ENCODE measurements at places on chromosomes 7 and 10.

GRCh38 chr10:51007781-51008180 is 66.5 kb upstream of the PRKG1 start:
- DNase-seq, result no peak

GRCh38 chr7:40701836-40702551 is 567.2 kb downstream of the SUGCT start:
- DNase-seq, result no peak

DNA sequence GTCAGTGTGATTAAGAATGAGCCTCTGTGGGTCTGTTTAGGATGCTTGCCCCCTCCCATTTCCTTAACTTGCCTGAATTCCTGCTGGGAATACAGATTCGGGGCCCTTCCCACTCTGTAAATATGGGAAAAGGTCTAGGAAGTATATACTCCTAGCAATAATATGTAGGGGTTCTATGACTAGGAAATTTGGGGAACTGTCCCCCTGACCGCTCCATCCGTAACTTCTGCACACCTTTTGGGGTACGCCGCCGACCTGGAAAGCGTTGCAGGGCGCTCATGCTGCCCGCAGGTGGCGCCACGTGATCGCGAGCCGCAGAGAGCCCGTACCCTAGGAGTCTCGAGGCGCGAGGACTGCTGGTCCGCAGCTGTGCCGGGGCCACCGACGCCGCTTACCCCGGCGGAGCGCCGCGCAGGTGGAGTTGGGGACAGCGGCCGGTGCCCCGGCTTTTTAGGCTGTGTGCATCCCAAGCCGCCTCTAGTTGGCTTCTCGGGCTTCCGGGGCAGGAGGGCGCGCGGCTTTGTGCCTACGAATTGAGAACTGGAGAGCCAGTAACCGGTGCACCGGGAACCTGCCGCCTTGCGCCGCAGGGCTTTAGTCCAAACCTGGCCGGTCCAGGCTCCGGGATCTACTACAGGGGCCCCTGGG is 656 bp upstream of the CNNM2 start:
- peak; percentile 39 for DNase-seq

DNA sequence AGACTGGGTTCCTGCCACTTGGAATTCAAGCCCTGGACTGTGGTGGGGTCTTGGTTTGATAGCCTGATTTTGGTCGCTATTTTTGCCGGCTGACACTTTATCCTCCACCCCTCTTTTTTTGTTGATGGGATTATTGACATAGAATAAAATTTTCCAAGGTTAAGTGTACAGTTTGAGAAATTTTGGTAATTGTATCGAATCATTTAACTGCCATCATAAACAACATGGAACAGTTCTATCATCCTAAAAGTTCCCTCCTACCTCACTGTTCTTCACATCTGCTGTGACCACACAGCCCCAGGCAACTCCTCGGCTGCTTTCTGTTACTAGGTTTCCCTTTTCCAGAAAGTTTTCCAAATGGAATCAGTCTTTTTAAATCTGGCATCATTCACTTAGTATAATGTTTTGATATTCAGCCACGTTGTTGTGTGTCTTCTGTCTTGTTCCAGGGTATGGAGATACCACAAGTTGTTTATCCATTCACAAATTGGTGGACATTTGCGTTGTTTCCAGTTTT is 50.6 kb upstream of the STEAP1B start:
- DNase-seq, result no peak

- no peak for DNase-seq
Measured at GRCh38 chr7:120272261-120272660, 714 bp upstream of the KCND2 start.

DNA sequence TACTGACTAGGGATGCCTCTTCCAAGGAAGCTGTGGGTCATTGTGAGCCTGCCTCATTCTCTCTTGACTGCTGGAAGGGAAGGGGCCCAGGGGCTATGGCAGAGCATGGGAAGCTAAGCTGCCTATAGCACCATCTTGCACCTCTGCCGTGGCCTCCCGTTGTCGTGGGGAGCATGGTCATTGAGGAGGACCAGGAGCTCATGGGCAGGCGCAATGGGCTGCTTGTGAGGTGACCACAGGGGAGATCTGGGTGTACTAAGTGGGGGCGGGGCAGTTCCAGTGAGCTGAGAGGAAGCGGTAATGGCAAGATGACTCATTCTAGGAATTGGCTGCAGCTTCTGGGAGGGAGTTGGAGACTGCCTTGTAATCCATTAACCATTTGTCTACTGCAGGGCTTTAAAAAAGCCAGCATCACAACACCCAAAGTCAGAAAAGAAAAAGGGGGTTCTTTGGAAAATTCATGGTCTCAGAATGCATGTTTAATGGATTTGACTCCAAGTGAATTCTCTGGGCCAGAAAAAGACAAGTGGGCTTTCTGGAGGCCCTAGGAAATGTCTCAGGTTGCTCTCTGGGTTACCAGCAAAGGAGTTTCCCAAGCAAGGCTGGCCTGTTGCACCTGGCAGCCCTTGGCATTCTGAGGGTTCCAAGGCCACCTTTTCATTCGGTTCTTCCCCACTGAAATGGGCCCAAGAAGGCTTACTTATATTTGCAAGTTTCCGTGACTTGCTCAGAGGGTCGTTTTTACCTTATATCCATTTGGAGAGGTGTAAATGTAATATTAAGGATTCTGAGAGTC is 3.6 kb downstream of the DUSP5 start:
- peak; percentile 89 for DNase-seq

DNA sequence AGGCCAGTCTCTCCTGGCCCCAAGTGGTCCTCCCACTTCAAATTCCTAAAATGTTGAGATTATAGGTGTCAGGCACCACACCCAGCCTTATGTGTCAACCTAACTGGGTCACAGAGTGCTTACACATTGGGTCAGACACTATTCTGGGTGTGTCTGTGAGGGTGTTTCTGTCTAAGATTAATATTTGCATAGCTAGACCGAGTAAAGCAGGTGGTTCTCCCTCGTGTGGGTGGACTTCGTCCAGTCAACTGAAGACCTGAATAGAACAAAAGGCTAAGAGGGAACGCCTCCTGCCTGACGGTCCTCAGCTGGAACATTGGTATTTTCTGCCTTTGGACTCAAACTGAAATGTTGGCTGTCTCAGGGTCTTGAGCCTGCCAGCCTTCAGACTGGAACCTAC is 11.5 kb downstream of the PPIF start:
- DNase-seq, result no peak

DNA sequence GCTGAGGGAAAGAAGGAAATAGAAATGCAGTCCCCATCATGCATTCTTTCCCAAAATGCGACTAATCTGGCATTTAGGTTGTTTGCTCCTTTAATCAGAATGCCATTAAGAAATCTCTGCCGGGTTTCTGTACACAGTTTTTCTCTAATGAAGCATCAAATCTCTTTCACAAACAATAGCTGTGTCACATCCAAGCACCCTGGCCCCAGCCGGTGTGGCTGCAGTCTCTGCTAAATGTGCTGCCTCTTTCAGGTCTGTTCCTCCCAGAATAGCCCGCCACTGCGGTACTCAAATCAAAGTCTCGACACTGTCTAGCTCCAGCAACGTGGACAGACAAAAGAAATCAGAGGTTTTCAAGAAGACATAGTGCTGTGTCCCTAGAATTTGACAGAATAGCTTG is 343.8 kb downstream of the KCNMA1 start:
- no peak for DNase-seq

GRCh38 chr10:19111501-19112267 is 63.1 kb downstream of the MALRD1 start:
- no peak for DNase-seq

DNA sequence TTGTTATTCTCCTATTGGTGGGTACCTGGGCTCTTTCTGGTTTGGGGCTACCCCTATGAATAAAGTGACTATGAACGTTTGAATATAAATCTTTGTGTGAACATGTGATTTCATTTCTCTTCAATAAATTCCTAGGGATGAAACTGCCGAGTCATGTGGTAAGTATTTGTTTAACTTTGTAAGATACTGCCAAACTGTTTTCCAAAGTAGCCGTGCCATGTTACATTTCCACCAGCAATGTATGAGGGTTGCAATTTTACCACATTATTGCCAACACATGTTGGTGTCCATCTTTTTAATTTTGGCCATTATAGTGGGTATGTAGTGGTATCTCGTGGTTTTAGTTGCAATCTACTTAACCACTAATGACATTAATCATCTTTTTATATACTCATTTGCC is 94.7 kb downstream of the ZNRF2 start:
- DNase-seq, result no peak

DNA sequence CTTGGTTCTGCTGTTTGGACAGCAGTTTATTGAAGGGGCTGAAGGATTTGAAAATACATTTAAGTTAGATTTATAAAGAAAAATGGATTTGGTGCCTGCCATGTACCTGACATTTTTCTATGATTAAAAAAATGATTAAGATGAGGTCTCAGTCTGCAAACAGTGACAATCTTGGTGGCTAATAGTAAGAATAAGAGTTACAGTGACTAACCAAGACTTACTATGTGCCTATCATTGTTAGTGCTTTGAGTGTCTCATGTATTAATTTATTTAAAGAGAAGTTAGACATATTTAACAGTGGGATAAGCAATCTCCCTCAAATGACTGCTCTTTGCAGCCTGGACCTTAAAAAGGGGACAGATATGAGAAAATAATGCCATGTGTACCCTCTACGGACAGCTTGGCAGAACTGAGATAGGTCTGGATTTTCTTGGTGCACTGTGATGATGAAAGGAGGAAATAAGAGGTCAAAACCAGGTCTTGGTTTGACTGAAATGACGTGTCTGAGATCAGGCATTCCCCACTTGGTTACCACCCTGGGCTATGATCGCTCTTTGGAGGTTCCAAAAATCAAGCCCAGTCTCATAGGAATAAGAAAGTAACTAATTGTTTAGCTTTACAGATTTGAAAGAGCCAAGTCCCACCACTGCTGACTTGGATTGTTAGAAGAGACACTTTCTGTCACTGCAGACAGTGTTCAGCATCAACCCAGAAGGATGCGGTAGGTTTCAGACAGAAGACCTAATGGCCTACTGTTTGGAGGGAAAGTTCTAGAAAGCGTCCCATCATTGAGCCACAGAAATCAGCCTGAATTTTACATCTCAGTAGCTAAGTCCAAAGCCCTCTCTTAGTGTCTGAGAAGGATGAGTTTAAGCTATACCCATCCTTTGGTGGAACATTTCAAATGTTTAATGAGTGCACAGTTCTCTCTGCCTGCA is 2.1 kb downstream of the CASP7 start:
- DNase-seq, result no peak

DNA sequence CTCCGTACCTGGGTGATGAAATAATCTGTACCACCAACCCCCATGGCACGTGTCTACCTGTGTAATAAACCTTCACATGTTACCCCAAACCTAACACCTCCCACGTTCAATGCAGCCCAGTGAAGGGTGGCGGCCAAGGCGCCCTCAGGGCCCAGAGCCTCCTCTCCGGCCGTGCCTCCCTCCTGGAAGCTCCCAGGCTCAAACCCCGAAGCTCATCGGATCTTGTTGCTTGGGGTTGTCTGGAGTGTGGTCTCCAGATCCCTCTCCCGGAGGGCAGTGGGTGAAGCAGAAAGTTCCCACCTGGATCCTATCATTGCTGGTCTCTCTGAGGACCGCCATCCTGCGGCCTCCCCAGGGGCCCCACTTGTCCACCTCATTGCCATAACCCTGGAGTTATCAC is 9.4 kb upstream of the KNDC1 start:
- no peak for DNase-seq

GRCh38 chr7:50994753-50995319 is 212.1 kb upstream of the GRB10 start:
- no peak for DNase-seq

DNA sequence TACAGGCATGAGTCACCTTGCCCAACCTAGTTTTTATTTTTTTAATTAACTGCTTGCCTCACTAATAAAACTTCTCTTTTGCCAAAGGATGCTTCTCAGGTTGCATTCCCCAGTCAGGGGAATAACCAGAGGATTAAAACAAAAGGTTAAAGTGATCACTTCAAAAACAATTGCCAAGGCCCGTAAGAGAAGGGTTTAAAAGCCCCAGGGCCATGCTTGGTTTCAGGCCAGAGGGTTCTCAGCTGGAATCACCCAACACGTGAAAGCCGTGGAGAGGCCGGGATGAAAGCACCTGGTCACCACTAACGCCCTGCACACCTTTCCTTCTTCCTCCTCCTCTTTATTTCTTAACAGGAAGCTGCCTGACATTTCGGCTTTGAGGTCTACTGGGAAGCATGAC is 587.5 kb downstream of the PTPRN2 start:
- DNase-seq, result no peak

DNA sequence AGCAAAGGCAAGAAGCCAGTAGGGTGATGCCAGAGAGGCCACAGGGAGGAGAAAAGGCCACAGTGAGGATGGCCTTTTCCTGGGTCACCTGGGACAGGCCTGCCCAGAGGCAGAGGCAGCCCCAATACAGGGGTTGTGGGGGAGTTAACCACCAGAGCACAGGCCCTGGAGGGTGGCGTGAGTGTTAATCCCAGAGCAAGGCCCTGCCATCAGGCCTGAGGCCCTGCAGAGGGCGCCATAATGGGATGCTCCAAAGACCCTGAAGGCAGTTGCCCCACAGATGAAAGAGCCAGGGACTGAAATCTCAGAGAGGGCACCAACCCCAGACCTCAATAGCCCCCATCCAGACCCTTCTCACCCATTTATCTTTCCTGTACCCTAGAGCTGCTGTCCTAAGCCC is 23.9 kb downstream of the SLC13A4 start:
- no peak for DNase-seq

DNA sequence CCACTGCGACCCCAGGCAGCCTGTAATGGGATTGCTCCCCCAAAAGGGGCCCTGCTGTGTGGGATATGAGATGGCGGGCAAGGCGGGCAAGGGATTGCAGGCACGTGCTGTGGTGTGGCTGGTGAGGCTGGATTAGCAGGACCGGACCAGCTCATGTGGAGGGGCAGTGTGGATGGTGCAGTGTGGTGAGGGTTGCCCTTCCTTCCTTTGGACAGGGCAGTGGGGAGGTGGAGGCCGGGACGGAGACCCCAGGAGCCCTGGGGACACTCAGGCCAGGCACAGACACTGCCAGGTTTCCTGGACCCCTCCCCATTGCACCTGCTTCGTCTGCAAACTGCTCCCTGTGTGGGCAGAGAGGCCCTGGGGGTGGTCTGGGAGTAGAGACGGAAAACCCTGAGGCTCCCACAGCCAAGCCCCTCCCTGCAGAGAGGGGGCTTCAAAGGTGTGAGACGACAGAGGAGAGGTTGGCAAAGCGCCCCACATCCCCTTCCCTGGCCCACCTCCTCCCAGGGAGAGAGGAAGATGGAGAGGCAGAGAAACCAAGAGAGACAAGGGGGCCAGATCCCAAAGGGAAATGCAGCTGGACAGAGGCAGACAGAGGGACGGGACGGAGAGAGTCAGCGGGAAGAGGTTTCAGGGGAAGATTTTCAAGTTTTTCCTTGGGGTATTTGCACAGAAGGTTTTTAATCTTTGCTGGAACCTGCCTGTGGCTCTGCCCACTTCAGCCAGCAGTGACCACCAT is 89.2 kb downstream of the MICALL2 start:
- no peak for DNase-seq

DNA sequence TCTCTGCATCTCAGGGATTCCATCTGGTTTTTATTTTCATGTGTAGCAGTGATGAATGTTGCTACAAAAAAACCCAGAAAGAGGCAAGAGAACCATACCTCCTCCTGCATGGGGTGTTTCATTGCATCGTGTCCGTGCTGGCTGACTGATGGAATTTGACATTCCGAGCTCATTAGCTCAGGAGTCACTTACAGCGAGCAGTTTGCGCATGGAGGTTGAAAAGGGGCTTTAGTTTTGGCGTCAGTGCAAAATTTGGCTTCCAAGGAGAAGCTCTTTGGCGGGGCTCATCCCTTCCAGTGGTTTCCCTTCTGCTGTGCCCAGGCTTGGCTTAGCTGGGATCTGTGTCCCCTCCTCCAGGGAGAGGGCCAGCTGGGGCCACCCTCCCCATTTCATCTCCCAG is 25.8 kb downstream of the EMX2 start:
- no peak for DNase-seq

- DNase-seq, result no peak
Measured at GRCh38 chr7:100342765-100343164, 15.2 kb upstream of the PILRB start.

GRCh38 chr7:44867073-44867995 is 18.0 kb downstream of the PURB start:
- DNase-seq, result peak; percentile 50
